EH (cell line): ENCODE measurements at places on chromosomes 1 and 21.
A peak's percentile ranks its signal among the peaks of the same experiment; 100 is the strongest.

DNA sequence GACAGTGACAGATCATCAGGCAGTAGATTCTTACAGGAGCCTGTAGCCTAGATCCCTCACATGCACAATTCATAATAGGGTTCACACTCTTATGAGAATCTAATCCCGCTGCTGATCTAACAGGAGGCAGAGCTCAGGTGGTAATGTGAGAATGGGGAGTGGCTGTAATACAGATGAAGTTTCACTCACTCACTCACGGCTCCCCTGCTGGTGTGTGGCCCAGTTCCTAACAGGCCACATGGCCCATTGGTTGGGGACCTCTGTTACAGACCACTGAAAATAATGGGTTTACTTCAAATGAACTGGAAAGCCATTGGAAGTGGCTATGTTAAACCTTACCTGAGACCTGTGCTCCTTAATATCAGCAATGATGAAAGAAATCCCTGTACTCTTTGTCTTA, 151.0 kb downstream of the GRIK1 start:
- DNase-seq: no peak

- peak; percentile 70 for DNase-seq
These were observed 5.1 kb upstream of the CTSK start for GRCh38 chr1:150813028-150813707.

DNA sequence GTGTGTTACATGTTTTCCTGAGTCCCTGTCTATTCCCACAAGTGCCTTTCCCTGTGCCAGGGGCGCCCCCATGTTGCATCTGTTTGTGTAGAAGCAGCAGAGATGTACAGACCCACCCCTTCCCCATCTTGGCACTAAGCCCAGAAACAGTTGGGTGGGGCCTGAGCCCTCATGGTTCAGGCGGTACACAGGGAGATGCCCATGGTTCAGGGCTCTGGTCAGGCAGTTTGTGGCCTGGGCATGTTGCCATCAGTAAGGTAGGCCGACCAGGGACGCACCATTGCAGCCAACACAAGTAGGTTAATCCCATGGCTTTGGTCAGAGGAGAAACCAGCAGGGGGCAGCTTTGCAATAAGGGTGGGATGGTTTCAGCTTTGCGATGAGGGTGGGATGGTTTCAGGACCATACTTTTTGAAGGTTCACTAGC, 914 bp upstream of the ADGRB2 start:
- DNase-seq: peak; percentile 30

DNA sequence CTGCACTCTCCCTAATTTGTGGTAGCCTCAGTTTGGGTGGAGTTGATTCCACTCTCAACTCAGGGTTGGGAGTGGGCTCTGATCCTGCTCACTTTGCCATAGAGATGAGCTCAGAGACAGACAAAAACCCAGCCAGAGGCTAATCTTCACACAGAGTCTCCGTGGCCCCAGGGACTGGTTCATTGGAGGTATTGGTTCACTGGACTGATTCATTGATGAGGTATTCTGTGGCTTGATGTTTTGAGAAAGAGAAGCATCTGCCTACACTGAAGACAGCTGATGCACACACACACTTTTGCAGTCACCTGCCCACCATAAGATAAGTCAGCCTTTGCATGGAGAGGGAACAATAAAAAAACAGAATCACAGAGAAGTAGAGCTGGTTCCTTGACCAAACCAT, 183.8 kb downstream of the AJAP1 start:
- DNase-seq: no peak

DNA sequence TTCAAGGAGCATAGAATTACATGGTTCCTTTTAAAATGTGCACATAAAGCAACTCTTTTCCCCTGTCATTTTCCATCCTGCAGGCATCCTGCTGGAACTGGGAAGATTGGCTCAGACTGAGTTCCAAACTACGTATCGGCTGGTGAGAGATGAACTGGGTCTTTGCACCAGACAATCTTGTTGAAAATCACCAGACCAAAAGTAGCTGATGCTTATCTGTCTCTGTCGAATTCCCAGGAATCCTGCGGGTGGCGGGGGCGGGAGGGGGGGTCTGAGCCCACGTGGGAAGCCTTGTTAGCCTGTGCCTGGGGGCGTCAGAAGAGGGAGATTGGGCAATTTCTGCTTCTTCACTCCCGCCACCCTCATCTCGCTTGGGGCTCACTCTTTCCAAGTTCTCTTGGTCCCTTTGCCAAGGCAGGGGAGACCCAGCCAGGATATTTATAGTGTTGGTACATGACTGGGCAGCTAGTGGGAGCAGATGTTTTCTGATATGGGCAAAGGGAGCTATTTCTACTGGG, 90.1 kb upstream of the SLC25A33 start:
- DNase-seq: peak; percentile 87

DNA sequence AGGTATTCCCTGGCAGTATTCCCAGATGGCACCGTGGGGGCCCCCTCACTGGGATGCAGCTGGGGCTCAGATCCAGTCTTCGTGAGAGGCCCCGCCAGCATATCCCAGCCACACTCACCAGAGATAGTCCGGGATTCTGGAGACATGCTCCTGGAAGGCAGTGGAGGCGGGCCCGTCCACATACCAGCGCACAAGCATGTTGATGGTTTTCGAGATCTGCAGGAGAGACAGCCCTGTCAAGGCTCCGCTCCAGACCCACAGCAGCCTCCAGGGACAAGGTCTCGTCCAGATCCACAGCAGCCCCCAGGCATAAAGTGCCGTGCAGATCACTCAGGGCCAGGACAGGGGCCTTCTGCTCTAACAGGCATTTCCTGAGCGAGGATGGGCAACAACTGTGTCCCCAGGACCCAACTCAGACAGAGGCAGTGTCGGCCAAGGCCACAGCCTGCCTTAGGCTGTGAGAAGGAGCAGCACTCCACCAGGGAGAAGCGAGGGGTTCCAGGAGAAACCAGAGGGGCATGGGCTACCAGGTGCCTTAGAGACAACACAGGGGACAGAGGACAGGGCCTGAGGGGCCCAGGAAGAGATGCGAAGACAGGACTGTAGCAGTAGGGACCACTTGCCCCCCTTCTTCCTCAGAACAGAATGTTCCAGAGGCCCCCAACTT, 14.8 kb downstream of the LSS start:
- no peak for DNase-seq

GRCh38 chr1:226823643-226824042, 46.8 kb upstream of the PSEN2 start:
- no peak for DNase-seq

GRCh38 chr1:25922971-25923552, 16.8 kb upstream of the STMN1 start:
- peak; percentile 49 for DNase-seq

- no peak for DNase-seq
These were observed 78.4 kb upstream of the DNAJC6 start for GRCh38 chr1:65230731-65231481.

GRCh38 chr1:155648207-155649147, 38.5 kb downstream of the MSTO1 start:
- peak; percentile 93 for DNase-seq

DNA sequence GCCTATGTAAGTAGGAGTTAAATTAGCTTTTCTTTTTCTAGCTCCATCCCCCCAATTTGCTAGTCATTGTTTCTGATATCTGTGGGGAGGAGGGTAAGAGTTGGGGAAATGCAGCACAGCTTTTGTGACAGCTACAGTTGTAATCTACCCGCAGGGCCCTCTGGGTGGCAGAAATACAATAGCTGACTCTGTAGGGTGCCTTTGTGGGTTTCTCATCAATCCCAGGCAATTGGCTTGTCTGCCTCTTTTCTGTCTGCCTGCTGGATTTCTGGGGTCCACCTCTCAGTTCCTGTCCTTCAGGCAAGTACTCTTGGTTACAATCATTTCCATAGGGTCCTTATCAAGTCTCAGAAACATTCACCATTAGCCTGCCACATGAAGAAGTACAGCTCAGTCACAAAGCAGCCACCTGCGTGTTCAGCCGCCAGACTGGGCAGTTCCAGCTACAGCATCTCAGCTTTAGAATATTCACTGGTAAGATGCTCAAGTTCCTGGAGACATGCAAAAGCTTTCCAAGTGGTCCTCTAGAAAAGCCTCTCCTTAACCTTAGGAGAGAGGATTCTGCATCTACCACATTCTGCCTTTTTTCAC, 19.2 kb upstream of the SLC44A5 start:
- no peak for DNase-seq

GRCh38 chr1:177915641-177916040, 54.2 kb downstream of the SEC16B start:
- no peak for DNase-seq

- peak; percentile 78 for DNase-seq
These were observed 2.0 kb downstream of the SCMH1 start for GRCh38 chr1:41239988-41240610.

- no peak for DNase-seq
These were observed 181.9 kb upstream of the B3GALT2 start for GRCh38 chr1:193368302-193368701.

- DNase-seq: peak; percentile 99
These were observed 1.3 kb upstream of the DNAJC16 start for GRCh38 chr1:15525050-15526020.

DNA sequence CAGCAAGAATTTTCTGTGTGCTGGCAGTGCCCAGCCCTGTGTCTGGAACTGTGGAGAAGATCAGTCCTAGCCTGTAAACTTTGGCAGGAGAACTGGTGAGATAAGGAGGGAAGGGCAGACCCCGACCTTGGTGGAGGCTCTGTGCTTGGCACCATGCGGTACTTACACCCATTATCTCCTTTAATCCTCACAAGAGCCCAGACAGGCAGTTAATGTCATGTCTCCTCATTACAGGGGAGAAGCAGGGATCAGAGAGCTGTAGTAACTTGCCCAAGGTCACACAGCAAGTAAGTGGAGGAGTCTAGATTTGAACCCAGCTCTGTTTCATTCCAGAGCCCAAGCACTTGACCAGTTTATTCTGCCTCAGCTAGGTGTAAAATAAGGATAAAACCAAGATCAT, 13.9 kb upstream of the POU3F1 start:
- no peak for DNase-seq
